ENCODE measurements at places on chromosomes 11 and 22.

DNA sequence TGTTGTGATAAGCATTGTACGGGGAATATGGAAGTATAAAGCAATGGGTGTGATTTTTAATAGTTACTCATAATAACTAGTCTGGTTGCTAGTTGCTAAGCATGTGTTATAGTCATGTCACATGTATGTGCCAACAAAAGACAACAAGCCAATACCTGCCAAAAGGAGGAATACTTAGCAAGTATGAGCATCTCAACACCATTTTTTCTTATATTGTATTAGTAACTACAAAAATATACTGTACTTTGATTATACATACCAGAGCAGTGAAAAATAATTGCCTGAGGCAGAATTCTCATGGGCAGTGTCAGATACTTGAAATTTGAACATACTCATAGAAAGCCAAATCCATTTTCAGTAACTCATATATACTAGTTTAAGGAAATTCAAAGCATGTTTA, 62.4 kb upstream of the ALKBH3 start:
- no peak for DNase-seq

DNA sequence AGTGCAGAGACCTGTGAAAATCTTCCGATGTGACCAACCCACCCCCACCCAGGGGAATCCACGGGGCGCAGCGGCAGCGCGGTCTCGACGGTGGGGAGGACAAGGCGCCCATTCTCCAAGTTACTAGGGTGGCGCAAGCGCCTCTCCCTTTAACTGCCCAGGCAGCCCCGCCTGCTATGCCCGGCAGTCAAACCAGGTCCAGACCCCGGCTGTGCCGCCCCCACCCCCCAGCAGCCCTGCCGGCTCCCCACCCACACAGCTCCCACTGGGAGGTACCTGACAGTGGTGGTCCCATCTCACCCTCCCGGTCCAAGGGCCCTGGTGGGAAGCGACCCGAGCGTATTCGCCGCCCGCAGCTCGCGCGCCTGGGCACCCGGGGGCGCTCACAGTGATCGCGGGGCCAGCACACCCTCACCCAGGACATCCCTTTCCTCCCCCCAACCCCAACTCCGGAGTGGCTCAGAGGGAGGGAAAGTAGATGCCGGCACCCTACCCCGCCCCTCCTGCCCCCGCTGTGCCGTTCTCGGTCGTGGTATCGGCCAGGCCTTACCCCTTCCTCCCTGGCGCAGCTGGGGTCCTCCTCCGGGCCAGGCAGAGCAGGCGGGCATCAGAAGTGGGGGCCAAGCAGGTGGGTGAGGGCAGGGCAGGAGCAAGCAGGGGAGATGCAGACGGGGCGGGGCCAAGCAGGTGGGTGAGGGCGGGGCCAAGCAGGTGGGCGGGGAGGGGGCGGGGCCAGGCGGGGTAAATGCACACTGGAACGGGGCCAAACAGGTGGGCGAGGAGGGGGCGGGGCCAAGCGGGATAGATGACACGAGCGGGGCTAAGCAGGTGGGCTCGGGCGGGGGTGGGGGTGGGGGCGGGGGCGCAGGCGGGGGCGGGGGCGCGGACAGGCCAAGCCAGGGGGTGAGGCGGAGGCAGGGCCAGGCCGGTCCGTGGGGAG, at the start of gene TRPM5:
TRPM5 (minus strand) TSS at position 634 of the 940 bp plus-strand sequence. CDS start 21,478 bp downstream, outside the sequence.
- DNase-seq, result no peak

- no peak for DNase-seq
Observed at GRCh38 chr11:65744026-65744698, 23.6 kb upstream of the RNASEH2C start.

DNA sequence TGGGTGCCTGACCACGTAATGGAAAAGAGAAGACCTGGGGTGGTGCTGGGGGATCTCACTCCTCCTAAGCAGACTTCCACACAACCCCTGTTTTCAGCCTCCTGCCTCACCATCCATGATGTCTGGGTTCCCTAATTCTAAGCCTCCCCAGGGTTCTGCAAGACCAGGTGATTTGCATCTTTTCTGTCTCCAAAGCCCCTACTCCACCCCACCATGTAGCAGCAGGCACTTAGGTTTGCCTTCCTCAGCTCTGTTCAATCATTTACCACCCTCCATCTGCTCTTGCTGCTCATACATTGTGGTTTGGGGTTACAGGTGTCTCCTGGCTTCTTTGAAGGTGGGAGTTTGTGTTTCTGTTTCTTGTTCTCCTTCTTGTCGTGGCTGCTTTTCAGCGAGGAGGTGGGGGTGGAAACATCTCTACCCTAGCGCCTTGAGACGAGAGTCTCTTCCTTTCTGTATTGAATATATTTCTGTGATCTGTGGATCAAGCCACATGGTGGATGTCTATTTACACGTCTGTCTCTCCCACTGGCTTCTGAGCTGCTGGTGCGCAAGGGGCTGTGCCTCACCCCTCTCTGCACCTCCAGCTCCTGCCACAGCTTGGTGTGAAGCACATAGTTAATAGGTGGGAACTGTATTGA, 6.6 kb upstream of the SSTR3 start:
- no peak for DNase-seq

DNA sequence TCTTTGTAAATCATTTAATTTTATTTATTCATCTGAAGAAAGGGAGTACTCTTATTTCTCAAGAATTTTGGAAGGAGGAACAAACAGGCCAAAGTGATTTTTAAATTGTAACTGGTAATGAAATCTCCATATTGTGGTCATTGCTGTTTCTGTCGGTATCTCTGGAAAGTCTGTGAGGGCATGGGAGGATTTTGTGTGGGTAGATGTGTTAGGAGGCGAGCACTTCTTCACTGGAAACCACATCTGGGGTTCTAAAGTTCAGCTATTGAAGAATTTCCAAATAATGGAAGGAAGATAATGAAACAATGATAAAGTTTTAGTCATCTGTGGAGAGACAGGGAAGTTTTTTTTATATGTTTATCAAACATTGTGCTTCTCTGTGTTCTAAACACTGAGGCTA, 6.6 kb downstream of the TRIM34 start:
- no peak for DNase-seq

DNA sequence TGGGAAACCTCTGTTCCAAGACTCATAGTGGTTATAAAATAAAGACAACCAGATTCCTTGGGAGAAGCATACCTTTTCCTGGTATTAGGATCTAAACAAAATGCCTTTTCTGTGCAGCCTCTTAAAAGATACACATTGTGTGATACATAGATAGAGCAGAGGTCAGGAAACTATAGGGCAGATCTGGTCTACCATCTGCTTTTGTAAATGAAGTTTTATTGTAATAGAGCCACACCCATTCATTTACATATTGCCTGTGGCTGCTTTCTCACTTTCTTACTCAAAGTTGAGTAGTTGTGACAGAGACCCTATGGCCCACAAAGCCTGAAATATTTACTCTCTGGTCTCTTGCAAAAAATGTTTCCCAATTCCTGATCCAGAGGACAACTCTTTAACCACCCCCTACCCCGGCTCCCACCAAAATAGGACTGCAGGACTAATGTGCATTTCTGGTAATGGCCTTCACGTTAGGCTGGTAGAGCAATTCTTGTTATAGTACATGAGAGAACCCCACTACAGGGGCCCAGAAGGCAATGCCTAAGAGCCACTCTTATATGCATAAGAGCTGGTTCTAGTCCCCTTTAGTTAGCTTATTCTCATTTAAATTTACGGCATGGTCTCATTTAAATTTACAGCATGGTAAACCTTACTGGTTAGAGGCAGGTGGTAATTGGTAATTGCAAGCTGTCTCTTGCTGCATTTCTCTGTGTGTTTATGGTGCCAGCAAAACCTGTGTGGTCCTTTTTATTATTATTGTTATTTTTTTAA, 76.8 kb upstream of the YWHAH start:
- DNase-seq, result no peak

DNA sequence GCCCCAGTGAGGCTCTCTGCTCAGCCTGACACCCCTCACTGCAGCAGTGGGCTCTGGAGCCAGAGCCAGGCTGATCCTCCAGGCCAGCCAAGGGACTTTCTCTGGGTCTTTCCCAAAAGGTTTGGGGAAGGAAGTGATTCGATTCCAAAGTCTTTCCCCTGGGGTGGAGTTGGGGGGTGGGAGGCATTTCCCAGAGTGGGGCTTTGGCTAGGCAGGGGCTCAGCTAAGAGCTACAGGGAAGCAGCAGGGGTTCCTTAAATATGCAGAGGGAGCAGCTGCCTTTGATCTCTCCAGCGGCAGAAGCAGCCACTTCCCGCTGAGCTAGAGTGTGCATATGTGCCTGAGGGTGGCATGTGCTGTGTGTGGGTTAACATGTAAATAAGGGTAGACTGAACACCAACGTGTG, 192.9 kb downstream of the INSC start:
- no peak for DNase-seq

DNA sequence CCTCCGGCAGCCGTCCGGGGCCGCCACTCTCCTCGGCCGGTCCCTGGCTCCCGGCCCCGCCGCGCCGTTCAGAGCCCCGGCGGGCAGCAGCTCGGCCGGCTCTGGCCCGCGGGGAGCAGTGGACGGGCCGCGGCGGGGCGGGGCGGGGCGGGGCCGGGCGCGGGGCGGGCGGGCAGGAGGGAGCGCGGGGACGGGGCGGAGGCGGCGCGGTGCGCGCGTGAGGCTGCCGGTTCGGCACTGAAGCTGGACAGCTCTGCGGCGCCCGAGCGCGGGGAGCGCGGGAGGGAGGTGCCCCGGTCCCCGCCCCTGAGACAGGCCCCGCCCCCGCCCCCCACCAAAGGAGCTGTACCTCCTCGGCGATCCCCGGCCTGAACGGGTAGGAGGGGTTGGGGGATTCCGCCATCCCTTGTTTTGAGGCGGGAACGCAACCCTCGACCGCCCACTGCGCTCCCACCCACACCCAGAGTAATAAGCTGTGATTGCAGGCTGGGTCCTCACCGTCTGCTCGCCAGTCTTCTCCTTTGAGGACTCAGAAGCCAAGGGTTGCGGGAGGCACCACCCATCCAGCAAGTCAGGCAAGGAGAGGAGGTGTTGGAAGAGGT, at the start of gene DRD2:
DRD2 (minus strand) TSS at position 239 of the 602 bp plus-strand sequence. CDS start 50,747 bp downstream, outside the sequence.
- DNase-seq, result no peak

DNA sequence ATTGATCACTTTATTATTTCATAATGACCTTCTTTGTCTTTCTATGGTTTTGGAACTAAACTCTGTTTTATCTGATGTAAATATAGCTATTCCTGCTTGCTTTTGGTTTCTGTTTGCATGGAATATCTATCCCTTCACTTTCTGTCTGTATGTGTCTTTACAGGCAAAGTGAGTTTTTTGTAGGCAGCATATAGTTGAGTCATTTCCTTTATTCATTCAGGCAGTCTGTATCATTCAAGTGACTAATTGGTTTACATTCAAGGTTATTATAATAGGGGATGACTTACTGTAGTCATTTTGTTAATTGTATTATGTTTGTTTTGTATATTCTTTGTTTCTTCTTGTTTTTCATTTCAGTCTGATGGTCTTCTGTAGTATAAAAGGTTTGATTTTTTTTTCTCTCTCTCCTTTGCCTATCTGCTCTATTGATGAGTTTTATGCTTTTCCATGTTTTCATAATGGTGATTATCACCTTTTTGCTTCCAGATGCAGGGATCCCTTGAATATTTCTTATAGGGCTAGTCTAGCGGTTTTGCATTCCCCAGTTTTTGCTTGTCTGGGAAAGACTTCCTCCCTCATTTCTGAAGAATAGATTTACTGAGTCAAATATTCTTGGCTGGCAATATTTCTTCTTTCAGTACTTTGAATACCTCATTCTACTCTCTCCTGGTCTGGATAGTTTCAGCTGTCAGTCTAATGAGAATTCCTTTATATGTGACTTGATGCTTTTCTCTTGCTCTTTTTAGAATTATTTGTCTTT, 50.4 kb downstream of the GDPD4 start:
- no peak for DNase-seq

- DNase-seq, result peak; percentile 25
Observed at GRCh38 chr22:42717197-42717928, 3.3 kb downstream of the A4GALT start.

Measured in kidney glomerular epithelial cell (primary cell).